ENCODE measurements at places on chromosomes 12 and 14. TPM values are rescaled to one million over a fixed set of nuclear protein-coding genes. Genes with fewer than 3 reads are reported as not detected.
A peak's percentile ranks its signal among the peaks of the same experiment; 100 is the strongest.

GRCh38 chr14:71004481-71004880, 97.2 kb downstream of the PCNX1 start:
- H3K36me3 ChIP-seq: peaks cover 8% of the 10 kb centered on the region
- H3K27ac ChIP-seq: no peak overlapping the region
- H3K27me3 ChIP-seq: no peaks in the 10 kb centered on the region
- DNase-seq: no peak
- H3K4me1 ChIP-seq: peaks cover 9% of the 10 kb centered on the region

DNA sequence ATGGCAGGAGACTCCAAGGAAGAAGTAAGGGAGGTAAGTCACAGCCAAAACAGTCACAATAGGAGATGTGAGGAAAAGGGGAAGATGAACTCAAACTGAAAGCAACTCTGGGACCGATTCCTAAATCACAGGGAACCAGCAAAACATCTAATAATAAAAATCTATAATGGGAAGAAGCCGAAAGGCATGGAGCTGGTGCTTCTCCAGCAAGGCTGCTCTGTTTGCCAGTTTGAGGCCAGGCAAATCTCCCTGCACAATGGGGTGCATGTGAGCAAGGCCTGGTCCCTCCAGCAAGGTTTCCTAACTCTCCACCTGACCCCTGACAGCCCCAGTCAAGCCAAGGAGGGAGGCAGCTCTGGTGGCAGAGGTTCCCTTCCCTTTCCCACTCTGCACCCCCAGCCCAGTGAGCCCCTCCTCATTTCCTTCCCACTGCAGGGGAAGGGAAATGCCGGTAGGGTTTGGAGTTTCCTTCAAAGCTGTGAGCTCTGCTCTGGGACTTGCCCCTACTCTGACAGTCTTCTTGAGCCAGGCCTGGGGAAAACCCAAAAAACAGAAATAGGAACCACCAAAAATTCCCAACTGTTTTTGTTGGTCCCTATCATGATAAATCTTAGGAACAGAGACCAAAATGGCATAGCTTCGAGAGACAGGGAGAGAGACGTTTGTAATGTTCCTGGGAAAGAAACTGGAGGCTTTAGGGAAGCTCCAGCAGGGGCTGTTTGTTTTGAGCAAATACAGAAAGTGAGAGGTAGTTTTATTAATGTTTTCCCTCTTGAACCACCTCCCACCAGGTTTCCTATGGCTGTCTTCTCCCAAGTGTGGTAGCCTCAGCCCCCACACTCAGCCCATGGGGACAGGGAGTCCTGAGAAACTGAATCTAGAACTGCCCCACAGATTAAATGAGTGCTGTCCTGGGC, 34.6 kb downstream of the FMNL3 start:
- DNase-seq: no peak
- H3K27ac ChIP-seq: peak overlapping the region; percentile 97
- H3K4me1 ChIP-seq: peaks cover 30% of the 10 kb centered on the region
- H3K36me3 ChIP-seq: no peaks in the 10 kb centered on the region

GRCh38 chr12:12216349-12217017, 50.4 kb downstream of the LRP6 start:
- H3K27me3 ChIP-seq: no peaks in the 10 kb centered on the region
- H3K36me3 ChIP-seq: no peaks in the 10 kb centered on the region
- H3K4me1 ChIP-seq: peaks cover 59% of the 10 kb centered on the region
- no peak for DNase-seq

DNA sequence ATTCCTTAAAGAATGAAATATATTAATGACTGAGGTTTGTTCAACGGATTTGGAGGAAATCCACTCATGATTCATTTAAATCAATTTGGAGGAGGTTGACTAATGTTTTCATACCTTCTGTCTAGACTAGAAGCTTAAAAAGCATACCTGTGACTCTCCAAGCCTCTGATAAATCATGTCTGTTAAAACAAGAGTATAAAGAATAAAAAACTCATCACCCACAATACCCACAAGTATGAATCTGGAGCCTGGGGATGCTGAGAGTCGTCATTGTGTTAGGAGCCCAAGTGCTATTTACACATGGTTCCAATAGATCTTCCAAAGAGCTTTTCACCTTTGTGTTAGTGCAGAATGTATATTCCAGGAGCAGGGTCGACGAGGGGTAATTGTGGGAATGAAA, 86.8 kb upstream of the ADAMTS20 start:
- H3K27ac ChIP-seq: no peak overlapping the region
- H3K4me1 ChIP-seq: no peaks in the 10 kb centered on the region
- H3K27me3 ChIP-seq: no peaks in the 10 kb centered on the region
- no peaks in the 10 kb centered on the region for H3K36me3 ChIP-seq

DNA sequence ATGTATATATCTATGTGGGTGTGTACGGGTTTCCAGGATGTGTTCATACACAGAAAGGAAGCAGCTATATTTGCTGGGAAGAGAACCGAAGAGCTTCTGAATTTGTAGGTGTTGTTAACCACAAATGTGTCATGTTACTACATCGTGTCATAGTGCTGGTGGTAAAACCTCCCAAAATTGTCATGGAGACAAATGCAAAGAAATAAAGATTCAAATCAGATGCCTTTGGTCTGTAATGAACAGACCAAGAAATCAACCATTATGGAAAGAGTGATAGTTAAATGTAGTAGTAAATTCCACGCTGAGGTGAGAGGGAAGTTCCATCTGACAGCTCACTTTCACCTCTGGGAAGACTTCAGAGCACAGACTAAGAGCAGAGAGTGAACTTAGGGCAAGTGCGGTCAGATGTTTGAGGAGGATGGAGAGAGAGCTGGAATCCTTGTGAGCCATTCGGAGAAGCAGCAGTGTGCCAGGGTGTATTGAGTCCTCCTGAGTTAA, 487.5 kb downstream of the TMEM121 start:
- H3K4me3 ChIP-seq: no peak overlapping the region
- no peak for DNase-seq
- H3K27ac ChIP-seq: no peak overlapping the region
- peaks cover 2% of the 10 kb centered on the region for H3K27me3 ChIP-seq
- peaks cover 65% of the 10 kb centered on the region for H3K36me3 ChIP-seq
- H3K4me1 ChIP-seq: no peaks in the 10 kb centered on the region

- no peak overlapping the region for H3K27ac ChIP-seq
- H3K36me3 ChIP-seq: peaks cover 21% of the 10 kb centered on the region
- H3K27me3 ChIP-seq: no peaks in the 10 kb centered on the region
Observed at GRCh38 chr12:6457220-6457945, 5.5 kb downstream of the TAPBPL start.

DNA sequence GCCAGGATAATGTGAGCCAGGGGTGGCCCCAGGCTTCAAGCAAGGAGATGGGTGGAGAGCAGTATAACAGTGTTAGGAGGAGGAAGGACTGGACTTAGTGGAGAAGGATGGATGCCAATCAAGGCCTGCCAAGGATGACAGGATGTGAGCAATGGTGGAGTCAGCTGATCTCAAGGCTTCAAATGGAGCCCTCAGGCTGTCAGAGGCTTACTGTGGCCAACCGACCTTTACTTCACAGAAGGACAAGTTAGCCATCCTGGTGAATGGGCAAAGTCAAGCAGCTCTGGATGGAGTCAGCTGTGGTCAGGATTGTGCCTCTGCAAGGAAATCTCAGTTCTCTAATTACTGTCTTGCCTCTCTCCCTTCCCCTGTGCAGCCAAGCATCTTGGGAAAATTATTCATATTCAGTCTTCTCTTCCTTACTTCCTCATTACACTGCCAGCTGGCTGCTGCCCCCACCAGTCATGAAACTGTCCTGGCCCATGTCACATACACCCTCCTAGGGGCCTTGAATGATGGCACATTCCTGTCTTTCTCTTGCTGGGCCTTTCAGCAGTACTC, 7.6 kb upstream of the STAT6 start:
- peaks cover under 1% of the 10 kb centered on the region for H3K27me3 ChIP-seq
- H3K4me1 ChIP-seq: no peaks in the 10 kb centered on the region
- H3K36me3 ChIP-seq: peaks cover 1% of the 10 kb centered on the region
- DNase-seq: no peak
- H3K4me3 ChIP-seq: no peak overlapping the region
- H3K27ac ChIP-seq: no peak overlapping the region

DNA sequence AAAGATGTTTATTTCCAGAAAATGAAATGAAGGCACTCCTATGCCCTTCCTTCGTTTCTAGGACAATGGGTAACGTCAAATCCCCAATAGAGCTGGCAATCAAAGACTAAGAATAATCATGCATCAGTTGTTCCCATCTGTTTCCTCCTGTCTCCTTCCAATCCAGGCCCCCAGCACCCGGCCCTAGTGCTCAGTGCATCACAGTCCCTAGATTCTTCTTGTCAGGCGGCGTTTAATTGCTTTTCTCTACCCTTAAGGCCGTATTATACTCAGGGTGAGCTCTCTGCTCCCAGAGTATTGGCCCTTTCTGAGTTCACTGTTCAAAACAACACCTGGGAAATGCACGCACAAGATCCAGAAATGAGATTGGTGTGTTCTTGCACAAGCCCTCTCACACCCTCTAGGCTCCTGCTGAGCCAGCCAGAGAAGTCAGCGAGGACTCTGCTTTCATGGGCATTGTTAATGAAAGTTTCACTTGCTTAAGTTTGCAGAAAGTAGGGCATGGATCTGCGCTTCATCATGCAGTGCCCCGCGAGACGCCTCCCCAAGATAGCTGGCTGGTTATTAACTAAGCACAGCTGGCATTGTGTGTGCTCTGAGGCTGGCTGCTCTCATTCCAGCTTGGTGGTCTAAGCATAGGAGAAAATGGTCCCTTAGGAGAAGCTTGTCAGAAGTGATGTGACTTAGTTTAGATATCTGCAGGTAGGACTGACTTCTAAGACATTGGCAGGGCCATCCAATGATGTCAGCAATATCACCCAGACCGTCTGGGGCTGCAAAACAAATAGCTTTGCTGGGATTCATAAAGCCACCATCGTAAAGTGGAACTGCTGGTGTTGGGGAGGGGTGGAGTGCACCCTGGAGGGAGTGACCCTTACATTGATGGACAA, 28.7 kb downstream of the CRACR2A start:
- no peak for DNase-seq
- no peak overlapping the region for H3K27ac ChIP-seq
- no peak overlapping the region for H3K4me3 ChIP-seq
- H3K4me1 ChIP-seq: peaks cover 21% of the 10 kb centered on the region
- H3K27me3 ChIP-seq: peaks cover 3% of the 10 kb centered on the region

DNA sequence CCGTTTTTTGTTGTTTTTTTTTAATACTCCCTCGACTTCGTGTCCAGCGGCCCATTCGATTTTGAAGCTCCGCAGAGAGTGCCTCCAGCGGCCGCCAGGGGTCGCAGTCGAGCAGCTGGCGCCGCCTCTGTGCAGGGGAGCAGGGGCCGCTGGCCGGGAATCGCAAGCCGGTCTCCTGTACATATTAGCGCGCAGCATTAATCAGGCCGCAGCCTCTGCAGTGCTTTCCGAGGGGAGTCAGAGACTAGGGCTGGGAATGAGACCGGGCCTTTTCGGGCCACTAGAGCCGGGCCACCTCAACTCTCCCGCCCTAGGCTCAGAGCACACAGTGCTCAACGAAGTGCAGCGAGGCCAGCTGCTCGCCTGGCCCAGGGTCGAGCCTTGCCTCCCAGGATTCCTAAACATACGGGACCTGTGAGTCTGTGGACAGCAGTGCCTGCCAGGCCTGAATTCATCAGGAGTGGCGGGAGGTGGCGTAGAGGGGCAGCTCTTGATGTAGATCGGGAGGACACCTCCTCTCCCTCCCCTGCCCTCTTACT, 81.8 kb downstream of the EMP1 start:
- DNase-seq: peak; percentile 83
- no peaks in the 10 kb centered on the region for H3K27me3 ChIP-seq
- peaks cover 28% of the 10 kb centered on the region for H3K4me1 ChIP-seq
- H3K4me3 ChIP-seq: peak overlapping the region; percentile 24

GRCh38 chr12:79885911-79886490, 48.9 kb downstream of the PPP1R12A start:
- DNase-seq: no peak
- peaks cover 53% of the 10 kb centered on the region for H3K4me1 ChIP-seq
- H3K4me3 ChIP-seq: no peak overlapping the region
- H3K36me3 ChIP-seq: no peaks in the 10 kb centered on the region

The SLC6A13 gene
- total RNA-seq: 0.37 TPM

The SLC4A8 gene
- total RNA-seq: 16.9 TPM

The ADSS1 gene
- 10.0 TPM for total RNA-seq

The MSI1 gene
- 64.5 TPM for total RNA-seq

The NAA30 gene
- total RNA-seq: 16.9 TPM

The SYNDIG1L gene
- total RNA-seq: 1.9 TPM
